Psoas muscle (tissue), 8 donors: ENCODE measurements at places on chromosomes 1 and 21.

- H3K36me3 ChIP-seq = no peaks in the 10 kb centered on the region
- peaks cover 52% of the 10 kb centered on the region for H3K4me1 ChIP-seq
- no peak for DNase-seq
- H3K27me3 ChIP-seq = no peaks in the 10 kb centered on the region
- no peak overlapping the region for H3K27ac ChIP-seq
Observed at GRCh38 chr1:12554521-12555305, 63.3 kb downstream of the DHRS3 start.

GRCh38 chr1:245707941-245708340, 553.2 kb downstream of the KIF26B start:
- no peaks in the 10 kb centered on the region for H3K36me3 ChIP-seq
- no peak overlapping the region for H3K27ac ChIP-seq
- DNase-seq = no peak
- H3K4me3 ChIP-seq = no peak overlapping the region
- H3K4me1 ChIP-seq = no peaks in the 10 kb centered on the region

DNA sequence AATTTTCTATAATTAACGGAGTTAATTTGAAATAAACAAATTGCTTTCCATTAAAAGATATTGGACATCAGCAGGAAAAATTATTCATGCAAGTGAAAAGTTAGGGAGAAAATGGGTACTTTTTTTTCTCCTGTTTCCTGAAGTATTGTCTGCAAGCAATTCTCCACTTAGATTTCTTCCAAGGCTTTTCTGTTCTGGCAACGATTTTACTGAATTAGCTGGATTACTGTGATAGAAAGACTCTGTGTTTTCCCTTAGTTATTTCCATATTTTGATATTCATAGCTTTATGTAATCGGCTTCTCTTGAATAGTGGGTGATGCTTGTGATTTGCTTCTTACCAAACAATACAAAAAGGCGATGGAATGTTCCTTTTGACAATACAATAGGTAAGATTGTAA, 1333.9 kb downstream of the AMY1C start:
- no peak overlapping the region for H3K27ac ChIP-seq
- H3K36me3 ChIP-seq = no peaks in the 10 kb centered on the region
- DNase-seq = no peak
- no peaks in the 10 kb centered on the region for H3K27me3 ChIP-seq

- H3K36me3 ChIP-seq = peaks cover 51% of the 10 kb centered on the region
- no peak overlapping the region for H3K4me3 ChIP-seq
- no peak for DNase-seq
- peaks cover 20% of the 10 kb centered on the region for H3K4me1 ChIP-seq
- no peak overlapping the region for H3K27ac ChIP-seq
- H3K27me3 ChIP-seq = no peaks in the 10 kb centered on the region
Observed at GRCh38 chr21:33815143-33815707, 100.4 kb downstream of the ATP5PO start.

- no peak overlapping the region for H3K4me3 ChIP-seq
- no peak overlapping the region for H3K27ac ChIP-seq
- H3K36me3 ChIP-seq = no peaks in the 10 kb centered on the region
- no peak for DNase-seq
Observed at GRCh38 chr1:208763971-208764370, 519.8 kb upstream of the PLXNA2 start.
